ENCODE measurements at places on chromosomes 7 and 10. TPM values are rescaled to one million over a fixed set of nuclear protein-coding genes. Genes with fewer than 3 reads are reported as not detected.

The SFRP5 gene
- total RNA-seq: not detected

The FKBP6 gene
- total RNA-seq: not detected

The STEAP4 gene
- total RNA-seq: 1.7 TPM

The CPXM2 gene
- not detected for total RNA-seq

The CALCR gene
- not detected for total RNA-seq

The STK31 gene
- 1.6 TPM for total RNA-seq

The TMEM184A gene
- total RNA-seq: 23.1 TPM

The FAM25C gene
- total RNA-seq: not detected

The ACSM6 gene
- not detected for total RNA-seq

The SAP25 gene
- 0.52 TPM for total RNA-seq

The FBXO24 gene
- 0.40 TPM for total RNA-seq

The MPLKIP gene
- 32.2 TPM for total RNA-seq

The C10orf120 gene
- total RNA-seq: not detected

The TMEM209 gene
- total RNA-seq: 17.7 TPM

The CACNA2D1 gene
- total RNA-seq: 1.1 TPM

The KEL gene
- total RNA-seq: not detected

The PDE1C gene
- total RNA-seq: 14.1 TPM

The SPDYE9 gene
- not detected for total RNA-seq

The ADCYAP1R1 gene
- not detected for total RNA-seq

The COX15 gene
- 16.6 TPM for total RNA-seq

The TMEM248 gene
- total RNA-seq: 61.1 TPM

The TAX1BP1 gene
- 49.5 TPM for total RNA-seq

The ZNF488 gene
- 2.1 TPM for total RNA-seq

The LOXL4 gene
- total RNA-seq: 7.8 TPM

The RNF133 gene
- total RNA-seq: 0.26 TPM

The SIRT1 gene
- total RNA-seq: 20.8 TPM

The DUSP5 gene
- 206 TPM for total RNA-seq

The TMEM236 gene
- not detected for total RNA-seq

The CDHR1 gene
- total RNA-seq: not detected

The TES gene
- 128 TPM for total RNA-seq

The GIGYF1 gene
- total RNA-seq: 25.9 TPM

The ZNF248 gene
- 115 TPM for total RNA-seq

The VAX1 gene
- total RNA-seq: 0.98 TPM

The TBC1D12 gene
- total RNA-seq: 4.5 TPM

The MEOX2 gene
- total RNA-seq: not detected

The ANKRD7 gene
- not detected for total RNA-seq

The OR6B1 gene
- total RNA-seq: not detected

The CTNNA3 gene
- 1.9 TPM for total RNA-seq

The CUBN gene
- 0.80 TPM for total RNA-seq

The GRID1 gene
- total RNA-seq: not detected

The CLEC2L gene
- not detected for total RNA-seq

The EVX1 gene
- 0.35 TPM for total RNA-seq

The EIF4EBP2 gene
- total RNA-seq: 32.6 TPM

The TMEM213 gene
- not detected for total RNA-seq

The RPEL1 gene
- not detected for total RNA-seq

The FAM241B gene
- total RNA-seq: 37.5 TPM

The GRID2IP gene
- total RNA-seq: not detected

The SPDYE18 gene
- total RNA-seq: not detected

The PARD3 gene
- total RNA-seq: 149 TPM

The FAM221A gene
- 5.6 TPM for total RNA-seq

The KLF14 gene
- not detected for total RNA-seq

The AOAH gene
- not detected for total RNA-seq

All from PC-3 (cell line).